Activated naive CD4-positive, alpha-beta T cell (primary cell): ENCODE measurements at places on chromosomes 7 and 10.

- no peak for DNase-seq
These were observed 93.5 kb downstream of the PCGF5 start for GRCh38 chr10:91313796-91314485.

DNA sequence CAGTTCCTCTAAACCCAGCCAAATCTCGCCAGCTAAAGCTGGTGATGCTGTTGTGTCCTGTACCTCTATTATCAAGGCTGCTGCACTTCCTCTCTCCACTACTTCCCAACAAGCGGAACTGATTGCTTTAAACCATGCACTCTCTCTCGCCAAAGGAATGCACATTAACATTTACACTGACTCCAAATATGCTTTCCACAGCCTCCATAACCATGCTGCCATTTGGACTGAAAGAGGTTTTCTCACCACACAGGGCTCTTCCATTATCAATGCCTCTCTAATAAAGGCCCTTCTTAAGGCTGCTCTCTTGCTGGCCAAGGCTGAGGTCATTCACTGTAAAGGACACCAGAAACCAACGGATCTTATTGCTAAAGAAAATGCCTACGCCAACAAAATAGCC is 11.4 kb upstream of the LRRC61 start:
- no peak for DNase-seq

DNA sequence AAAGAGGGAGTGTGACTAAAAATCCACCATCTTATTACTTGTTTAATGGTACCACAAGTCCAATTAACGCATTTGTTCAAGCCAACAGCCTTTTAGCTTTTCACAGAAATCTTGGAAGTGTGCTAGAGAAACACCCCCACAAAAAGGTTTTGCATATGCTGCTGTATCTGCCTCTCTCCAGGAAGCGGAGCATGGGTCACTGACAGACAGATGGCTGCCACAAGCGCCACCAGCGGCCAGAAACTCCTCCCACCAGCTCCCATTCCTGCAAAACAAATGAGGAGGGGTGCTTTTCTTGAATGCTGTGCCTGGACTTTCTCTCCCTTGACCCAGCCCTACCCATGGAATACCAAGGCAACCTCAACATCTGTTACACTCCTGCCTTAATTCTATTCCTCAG is 176.3 kb upstream of the LRGUK start:
- DNase-seq = no peak

DNA sequence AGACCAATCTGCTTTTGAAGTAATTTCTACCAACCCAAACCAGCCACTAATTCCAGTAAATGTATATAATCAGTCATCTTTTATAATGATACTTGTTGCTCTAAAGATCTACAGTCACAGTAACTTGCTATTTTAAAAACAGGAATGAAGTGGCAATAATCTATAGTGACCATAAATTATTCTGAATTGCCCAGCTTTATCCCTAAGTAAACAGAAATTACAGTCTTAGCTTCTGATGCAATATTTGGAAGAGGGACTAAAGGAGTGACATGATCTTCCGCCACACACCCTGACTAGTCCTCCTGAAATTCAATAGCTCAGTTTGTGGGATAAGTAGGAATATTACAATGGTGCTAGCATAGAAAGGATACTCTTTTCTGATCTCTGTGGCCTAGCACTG is 96.1 kb downstream of the ATE1 start:
- DNase-seq = no peak

GRCh38 chr10:61760943-61761824 is 98.5 kb downstream of the CABCOCO1 start:
- no peak for DNase-seq

DNA sequence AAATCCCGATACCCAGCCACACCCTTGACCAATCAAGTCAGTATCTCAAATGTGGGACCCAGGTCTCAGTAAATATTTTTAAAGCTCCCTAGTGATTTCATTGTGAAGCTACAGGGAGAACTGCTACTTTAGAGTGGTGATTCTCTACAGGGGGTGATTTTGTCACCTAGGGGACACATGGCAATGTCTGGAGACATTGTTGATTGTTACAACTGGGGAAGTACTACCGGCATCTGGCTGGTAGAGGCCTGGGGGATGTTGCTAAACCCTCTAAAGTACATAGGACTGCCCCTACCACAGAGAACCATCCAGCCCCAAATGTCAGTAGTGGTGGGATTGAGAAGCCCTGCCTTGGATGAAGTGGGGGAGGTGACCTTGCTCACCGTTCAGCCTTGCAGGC is 152.9 kb downstream of the RPS24 start:
- DNase-seq = no peak

DNA sequence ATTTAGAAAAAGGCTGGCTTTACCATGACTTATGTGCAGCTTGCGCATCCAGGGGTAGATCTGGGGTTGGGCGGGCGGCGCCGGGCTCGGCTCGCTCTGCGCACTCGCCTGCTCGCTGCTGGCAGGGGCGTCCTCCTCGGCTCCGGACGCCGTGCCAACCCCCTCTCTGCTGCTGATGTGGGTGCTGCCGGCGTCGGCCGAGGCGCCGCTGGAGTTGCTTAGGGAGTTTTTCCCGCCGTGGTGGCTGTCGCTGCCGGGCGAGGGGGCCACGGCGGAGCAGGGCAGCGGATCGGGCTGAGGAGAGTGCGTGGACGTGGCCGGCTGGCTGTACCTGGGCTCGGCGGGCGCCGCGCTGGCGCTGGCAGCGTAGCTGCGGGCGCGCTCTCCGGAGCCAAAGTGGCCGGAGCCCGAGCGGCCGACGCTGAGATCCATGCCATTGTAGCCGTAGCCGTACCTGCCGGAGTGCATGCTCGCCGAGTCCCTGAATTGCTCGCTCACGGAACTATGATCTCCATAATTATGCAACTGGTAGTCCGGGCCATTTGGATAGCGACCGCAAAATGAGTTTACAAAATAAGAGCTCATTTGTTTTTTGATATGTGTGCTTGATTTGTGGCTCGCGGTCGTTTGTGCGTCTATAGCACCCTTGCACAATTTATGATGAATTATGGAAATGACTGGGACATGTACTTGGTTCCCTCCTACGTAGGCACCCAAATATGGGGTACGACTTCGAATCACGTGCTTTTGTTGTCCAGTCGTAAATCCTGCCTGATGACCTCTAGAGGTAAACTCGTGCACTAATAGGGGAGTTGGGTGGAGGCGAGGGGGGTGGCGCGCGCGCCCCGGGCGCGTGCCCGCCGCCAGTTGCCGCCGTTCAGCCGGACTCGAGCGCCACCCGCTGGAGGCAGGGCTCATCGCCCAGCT is at the start of gene HOXA5:
HOXA5 (minus strand) TSS at position 659 of the 927 bp plus-strand sequence; CDS start at position 585, 74 bp downstream.
- no peak for DNase-seq

GRCh38 chr10:125344573-125345171 is 184.3 kb upstream of the CTBP2 start:
- no peak for DNase-seq

GRCh38 chr10:71531485-71532446 is 135.0 kb downstream of the CDH23 start:
- no peak for DNase-seq
